Bronchial epithelial cell (primary cell): ENCODE measurements at places on chromosomes 3 and 15.

DNA sequence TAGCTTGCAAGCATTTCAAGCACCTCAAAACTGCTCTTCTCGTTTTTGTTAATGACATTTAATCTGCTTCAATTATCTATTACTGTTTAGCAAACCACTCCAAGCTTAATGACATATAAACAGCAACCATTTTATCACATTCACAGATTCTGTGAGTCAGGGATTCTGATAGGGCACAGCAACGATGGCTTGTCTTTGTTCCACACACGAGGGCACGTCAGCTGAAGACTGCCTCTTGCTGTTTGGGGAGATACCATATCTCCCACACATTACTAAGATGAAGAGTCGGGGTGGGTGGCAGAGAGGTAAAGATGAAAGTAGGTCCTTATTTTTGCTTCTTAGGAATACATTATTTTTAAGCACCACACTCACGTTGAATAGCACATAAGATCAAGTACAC lies 19.3 kb downstream of the CPOX start:
- DNase-seq: no peak

GRCh38 chr3:196643201-196643749 lies 3.8 kb downstream of the NRROS start:
- no peak for DNase-seq

GRCh38 chr15:80931721-80932512 lies 57.7 kb downstream of the MESD start:
- no peak for DNase-seq

DNA sequence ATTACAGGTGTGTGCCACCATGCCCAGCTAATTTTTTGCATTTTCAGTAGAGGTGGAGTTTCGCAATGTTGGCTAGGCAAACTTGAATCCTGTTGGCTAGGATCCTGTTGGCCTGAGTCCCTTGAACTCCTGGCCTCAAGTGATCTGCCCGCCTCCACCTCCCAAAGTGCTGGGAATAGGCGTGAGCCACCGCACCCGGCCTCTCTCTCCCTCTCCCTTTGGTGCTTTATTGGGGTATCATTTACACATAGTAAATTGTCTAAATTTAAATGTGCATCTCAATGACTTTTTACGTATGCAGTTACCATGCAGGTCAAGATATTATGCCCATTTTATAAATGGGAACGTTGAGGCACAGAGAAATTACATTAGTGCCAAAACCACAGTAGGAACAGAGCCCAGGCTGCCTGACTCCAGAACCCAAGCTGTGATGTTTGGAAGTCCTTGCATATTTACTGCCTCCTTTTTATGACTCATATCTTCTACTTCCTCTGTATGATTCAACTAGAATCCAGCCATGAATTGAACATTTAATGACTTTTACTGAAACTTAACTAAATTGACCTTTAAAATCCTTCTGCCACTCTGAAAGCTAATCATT lies 34.0 kb upstream of the RPP14 start:
- DNase-seq: peak; percentile 76

DNA sequence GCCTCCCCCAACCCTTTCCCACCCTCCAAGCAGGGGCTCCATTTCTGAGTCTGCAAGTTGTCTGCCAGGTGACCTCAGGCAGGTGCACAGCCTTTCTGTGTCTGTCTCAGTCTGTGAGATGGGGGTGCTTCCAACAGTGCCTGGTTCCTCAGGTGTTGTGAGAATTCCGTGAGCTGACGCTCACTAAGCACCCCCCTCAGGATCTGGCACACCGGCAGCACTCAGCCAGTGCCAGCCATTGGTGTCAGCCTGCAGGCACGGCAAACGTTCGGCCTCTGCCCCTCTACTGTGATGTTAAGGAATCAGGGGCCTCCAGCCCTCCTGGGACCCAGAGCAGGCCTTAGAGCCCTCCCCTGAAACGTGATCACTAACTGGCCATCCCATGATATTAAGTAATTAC lies 2.4 kb downstream of the KLF15 start:
- no peak for DNase-seq

- DNase-seq: no peak
These were observed 214.5 kb upstream of the HES1 start for GRCh38 chr3:193921465-193921864.

- DNase-seq: no peak
These were observed 34.9 kb downstream of the PPP1R2 start for GRCh38 chr3:195508185-195508584.

- peak; percentile 40 for DNase-seq
These were observed 125.6 kb downstream of the PLOD2 start for GRCh38 chr3:146035366-146035765.

GRCh38 chr3:159616234-159616825 lies 372.3 kb upstream of the IL12A start:
- peak; percentile 48 for DNase-seq

DNA sequence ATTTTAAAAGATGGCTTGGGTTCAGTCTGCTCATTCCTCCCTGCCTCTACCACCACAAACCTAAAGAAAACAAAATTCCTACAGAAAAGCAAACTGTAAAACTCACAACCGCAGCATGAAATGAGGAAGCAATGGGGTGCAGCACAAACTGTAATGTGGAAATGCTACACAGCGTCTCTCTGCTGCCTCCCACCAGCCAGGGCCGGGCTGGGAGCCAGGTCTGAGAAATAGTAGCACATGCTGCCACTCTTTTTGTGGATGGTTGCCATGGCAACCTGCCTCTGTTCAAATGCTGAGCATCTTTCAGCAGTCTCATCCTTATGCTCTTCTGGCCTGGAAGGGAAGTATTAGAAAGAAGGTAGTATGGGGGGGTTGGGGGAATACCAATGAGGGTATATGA lies 55.4 kb downstream of the EOMES start:
- DNase-seq: no peak

DNA sequence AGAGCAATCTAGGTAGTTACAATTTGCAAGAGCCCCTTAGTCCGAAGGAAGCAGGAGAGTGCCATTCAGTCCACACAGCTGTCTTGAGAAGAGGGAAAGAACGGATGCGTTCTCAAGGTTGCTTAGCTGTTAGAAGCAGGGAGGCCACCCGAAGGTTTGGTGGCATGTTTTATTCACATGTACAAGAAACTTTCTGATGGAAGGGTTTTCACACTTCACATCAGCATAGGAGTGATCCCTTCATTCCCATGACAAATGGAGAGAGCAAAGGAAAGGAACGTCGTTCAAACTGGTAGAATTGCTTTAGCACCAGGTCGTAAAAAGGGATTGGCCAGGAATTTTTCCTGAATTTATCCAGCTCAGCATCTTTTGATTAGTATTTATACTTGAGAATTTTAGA lies 53.5 kb downstream of the TRIM71 start:
- no peak for DNase-seq

DNA sequence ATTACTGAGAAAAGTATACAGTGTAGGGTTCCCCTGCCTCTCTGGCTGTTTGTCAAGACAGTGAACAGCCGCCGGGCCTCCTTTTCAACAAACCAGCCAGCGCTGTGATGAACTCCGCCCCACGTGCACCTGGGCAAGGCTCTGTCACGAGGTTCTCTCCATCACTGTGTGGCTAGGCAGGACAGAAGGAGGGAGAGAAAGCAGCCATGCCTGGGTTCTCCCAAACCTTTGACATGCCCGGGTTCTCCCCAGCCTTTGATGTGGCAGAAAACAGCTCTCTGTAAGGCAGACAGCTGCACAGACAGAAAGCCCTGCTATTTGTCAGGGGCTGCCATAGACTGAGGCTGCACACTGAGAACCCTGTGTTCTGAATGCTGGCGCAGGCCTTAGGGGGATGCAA lies 101.4 kb upstream of the TRPM1 start:
- no peak for DNase-seq

DNA sequence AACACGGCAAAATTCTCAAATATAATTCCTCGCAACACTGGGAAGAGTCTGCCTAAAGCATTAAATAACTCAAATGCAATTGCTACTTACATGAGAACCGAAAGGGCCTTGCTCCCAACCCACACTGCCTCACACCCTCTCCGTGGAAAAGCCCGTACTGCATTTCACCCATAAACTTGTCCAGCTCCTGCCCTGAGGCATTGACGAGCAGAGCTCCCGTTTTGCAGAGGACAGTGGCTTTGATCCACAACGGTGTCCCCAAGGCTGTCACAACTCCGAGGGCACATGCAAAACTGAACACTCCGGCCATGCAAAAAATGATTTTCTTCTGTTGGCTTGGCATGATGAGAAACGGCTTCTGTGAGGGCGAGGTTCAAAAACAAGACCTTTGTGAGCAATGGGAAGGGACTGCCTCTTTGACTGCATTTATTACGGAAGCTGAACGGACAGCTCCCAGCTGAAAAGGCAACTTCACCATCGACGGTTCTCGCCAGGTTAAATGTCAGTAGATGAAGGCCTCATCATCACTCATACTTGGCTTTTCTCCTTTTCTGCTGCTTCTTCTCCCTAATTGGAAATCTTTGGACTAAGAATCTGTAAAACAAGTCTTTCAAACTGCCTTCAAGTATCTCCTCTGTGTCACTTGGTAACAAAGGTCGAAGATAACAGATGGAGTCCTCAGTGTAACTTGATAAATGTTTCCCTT lies at the start of gene CLRN1:
CLRN1 (minus strand) TSS at position 362 of the 706 bp plus-strand sequence; CDS start at position 343, 19 bp downstream.
- no peak for DNase-seq

DNA sequence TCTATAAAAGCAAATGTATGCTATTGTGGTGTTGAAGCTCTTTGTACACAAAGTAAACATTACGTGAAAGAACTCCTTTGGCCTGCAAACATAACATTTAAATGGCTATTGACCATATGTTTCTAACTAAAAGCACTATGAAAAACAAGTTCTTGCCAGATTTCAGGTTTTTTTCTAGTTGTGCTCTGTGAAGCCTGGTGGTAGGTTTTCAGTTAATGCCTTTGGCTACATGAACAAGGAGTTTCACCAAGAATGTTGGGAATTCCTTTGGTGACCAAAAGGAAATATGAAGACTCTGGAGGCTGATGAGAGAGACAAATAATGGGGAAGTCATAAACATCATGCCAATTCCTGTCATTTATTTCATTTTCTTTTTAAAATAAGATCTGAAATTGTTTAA lies 66.0 kb downstream of the RBMS3 start:
- no peak for DNase-seq

DNA sequence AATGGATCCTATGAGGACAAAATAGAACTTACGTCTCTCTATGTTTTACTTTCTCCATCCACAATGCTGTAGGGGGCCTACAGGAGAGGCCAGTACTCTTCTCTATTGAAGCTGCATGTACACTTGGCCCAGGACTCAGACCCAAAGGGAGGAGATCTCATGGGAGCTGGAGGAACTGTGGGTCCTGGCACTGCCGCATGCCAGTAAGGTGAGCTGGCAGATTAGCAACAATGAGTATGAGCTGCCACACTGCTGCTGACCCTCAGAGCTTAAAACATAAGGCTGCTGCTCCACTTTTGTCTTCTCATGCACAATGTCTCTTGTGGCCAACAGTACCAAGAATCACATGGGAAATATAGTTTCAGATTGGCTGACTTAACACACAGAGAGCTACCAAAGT lies 57.8 kb upstream of the TBC1D5 start:
- peak; percentile 44 for DNase-seq

DNA sequence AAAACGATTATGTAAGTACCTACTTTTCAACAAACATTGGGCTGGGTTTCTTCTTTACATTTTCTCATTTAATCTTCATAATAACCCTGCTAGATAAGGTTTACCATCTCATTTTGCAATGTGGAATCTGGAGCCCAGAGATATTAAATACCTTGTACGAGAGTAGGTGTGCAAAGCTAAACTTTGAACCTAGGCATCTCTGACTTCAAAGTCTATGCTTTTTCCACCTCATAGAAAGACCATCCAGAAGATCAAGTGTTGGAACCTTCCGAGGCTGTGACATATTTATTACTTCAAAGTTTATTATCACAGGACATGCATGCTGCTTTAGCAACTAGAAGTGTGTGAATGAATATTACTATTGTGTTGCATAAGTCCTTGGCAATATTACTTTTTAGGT lies 497.2 kb upstream of the TPRG1 start:
- no peak for DNase-seq
